GM13977 (cell line): ENCODE measurements at places on chromosomes 13 and 19.

GRCh38 chr13:26784704-26785639 is 24.4 kb upstream of the GPR12 start:
- no peak for DNase-seq

DNA sequence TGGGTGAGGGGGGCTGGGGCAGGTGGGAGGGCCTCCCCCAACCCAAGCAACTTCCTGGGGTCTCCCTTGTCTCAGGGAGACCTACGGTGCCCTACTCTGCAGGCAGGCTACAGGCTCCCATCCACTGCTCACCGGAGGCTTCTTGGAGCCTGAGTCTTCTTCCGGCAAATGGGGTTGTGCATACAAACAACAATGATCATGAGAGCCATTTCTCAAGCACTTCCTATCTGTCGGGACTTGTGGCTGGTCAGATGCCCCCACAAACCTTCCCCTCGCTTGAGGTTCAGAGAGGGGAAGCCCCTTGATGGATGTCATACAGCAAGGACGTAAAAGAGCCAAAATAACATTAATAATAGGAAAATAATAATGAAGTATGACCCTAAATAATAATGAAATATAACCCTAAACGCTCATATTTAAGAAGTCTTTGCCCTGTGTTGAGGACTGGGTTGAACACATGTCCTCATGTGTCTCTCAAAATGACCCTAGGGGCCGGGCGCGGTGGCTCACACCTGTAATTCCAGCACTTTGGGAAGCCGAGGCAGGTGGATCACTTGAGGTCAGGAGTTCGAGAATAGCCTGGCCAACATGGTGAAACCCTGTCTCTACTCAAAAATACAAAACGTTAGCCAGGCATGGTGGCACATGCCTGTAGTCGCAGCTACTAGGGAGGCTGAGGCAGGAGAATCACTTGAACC is 727 bp downstream of the CD37 start:
- peak; percentile 84 for DNase-seq

- DNase-seq = no peak
These were observed 63.7 kb downstream of the TBC1D4 start for GRCh38 chr13:75418186-75418843.

- DNase-seq = no peak
These were observed 60.4 kb downstream of the DPF1 start for GRCh38 chr19:38163419-38164290.

DNA sequence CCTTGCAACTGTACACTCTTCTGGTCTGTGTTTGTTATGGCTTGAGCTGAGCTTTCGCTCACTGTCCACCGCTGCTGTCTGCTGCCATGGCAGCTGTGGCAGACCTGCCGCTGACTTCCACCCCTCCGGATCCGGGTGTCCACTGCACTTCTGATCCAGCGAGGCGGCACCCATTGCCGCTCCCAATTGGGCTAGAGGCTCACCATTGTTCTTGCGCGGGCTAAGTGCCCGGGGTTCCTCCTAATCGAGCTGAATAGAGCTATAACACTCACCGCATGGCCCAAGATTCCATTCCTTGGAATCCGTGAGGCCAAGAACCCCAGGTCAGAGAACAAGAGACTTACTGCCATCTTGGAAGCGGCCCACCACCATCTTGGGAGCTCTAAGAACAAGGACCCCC is 2.2 kb upstream of the PSMC4 start:
- DNase-seq = no peak

- DNase-seq = no peak
These were observed 106.2 kb upstream of the LSM14A start for GRCh38 chr19:34066007-34066643.

DNA sequence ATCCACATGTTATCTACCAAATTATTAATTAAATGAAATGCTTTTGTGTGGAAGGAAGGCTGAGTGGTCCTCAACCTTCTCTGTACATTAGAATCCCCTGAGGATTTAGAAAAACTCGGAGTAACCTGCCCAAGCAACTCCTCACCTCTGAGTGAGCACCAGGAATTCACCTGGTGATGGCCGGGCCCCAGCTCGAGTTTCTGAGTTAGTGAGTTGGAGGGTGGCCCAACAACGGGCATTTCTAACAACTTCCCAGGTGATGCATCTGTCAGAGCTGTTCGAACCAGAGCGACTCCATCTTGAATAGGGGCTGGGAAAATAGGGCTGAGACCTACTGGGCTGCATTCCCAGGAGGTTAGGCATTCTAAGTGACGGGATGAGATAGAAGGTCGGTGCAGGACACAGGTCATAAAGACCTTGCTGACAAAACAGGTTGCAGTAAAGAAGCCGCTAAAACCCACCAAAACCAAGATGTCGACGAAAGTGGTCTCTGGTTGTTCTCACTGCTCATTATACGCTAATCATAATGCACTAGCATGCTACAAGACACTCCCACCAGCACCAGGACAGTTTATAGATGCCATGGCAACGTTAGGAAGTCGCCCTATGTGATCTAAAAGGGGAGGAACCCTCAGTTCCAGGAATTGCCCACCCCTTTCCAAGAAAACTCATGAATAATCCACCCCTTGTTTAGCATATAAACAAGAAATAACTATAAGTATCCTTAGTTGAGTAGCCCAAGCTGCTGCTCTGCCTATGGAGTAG is 44.2 kb upstream of the SHISA2 start:
- DNase-seq = no peak

- no peak for DNase-seq
These were observed 15.0 kb downstream of the LIPE start for GRCh38 chr19:42412227-42412626.

GRCh38 chr13:105960326-105960725 is 575.1 kb downstream of the EFNB2 start:
- no peak for DNase-seq

DNA sequence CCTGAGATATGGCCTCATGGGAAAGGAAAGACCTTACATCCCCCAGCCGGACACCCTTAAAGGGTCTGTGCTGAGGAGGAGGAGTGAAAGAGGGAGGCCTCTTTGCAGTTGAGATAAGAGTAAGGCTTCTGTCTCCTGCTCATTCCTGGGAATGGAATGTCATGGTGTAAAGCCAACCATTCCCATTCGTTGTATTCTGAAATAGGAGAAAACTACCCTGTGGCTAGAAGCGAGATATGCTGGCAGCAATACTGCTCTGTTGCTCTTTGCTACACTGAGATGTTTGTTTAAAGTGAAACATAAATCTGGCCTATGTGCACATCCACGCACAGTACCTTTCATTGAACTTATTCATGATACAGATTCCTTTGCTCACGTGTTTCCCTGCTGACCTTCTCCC is 783 bp upstream of the ZNF587B start:
- DNase-seq = no peak

GRCh38 chr19:36149673-36150406 is 2.4 kb downstream of the COX7A1 start:
- no peak for DNase-seq

DNA sequence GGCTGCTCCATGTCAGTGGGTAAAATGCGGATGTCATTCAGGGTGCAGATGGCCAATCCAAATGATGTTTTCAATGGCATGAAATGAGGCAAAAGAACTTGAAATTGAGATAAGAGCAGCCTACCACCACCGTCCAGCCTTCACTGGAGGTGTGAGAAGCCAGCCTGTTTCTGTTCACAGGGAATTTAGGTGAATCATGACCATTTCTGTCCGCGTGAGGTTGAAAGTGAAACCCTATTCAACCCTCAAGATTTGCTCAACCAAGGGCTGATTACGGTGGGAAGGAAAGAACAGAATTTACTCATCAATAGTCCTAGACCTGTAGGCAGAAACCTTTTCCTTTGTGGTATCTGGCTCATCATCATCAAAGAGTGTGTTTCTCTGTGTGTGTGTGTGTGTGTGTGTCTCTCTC is 370.7 kb downstream of the COG6 start:
- DNase-seq = peak; percentile 53

GRCh38 chr13:97786510-97786909 is 167.0 kb upstream of the IPO5 start:
- no peak for DNase-seq
